ENCODE measurements at places on chromosomes 5 and 9.

DNA sequence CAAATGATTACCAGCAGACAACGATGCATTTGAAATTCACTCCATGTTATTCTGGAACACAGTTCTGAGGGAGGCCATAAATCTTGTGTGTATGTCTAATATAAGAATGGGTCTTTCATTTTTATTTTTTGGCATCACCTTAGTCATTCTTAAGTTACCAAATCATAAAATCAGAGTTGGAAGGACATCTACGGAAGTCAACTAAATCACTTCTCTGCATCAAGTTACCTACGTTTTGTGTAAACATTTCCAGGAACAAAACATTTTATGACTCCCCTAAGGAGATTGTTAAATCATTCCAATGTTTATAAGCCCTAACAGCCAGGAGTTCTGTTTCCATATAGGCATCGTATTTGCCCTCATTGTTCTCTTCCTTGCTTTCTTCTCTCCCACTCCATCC lies 378.2 kb downstream of the FAM170A start:
- no peak for DNase-seq

DNA sequence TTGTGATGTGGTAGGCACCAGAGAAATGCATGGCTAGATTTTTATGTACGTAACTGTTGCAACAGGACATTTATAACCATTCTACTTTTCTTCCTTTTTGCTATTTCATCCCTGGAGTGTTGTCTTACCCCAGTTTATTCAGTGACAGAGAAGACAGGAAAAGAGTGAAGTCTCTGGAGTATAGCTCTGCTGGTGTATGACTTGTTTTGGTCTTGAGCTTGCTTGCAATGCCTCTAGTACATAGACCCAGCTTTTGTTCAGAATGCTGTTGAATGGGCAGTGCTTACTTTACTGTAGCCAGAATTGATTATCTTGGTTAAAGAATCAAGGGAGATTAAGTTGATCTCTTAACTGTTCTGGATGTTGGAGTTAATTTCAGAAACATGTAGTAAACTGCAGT lies 94.3 kb downstream of the PBX3 start:
- DNase-seq, result no peak

GRCh38 chr5:57175551-57176309 lies 1.9 kb downstream of the GPBP1 start:
- DNase-seq, result peak; percentile 64

GRCh38 chr5:157902449-157903116 lies 43.6 kb upstream of the CLINT1 start:
- no peak for DNase-seq

GRCh38 chr5:154626876-154627557 lies 128.2 kb upstream of the LARP1 start:
- no peak for DNase-seq

DNA sequence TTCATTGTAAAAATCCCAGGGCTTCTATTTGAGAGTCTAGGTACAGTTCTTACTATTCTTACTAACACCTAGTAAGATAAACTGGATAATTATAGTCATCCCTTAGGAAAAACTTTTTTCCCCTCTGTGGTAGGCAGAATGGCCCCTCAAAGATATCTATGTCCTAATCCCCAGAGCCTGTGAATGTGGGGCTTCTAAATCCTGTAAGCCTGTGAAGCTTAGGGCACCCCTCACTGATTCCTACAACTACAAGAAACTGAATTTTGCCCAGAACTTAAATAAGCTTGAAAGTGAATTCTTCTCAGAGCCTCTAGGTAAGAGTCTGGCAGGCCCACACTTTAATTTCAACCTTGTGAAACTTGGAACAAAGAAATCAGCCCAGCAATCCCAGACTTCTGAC lies 130.1 kb upstream of the ACOT12 start:
- DNase-seq, result no peak

- DNase-seq, result no peak
Observed at GRCh38 chr9:19113964-19114679, 11.4 kb upstream of the HAUS6 start.

DNA sequence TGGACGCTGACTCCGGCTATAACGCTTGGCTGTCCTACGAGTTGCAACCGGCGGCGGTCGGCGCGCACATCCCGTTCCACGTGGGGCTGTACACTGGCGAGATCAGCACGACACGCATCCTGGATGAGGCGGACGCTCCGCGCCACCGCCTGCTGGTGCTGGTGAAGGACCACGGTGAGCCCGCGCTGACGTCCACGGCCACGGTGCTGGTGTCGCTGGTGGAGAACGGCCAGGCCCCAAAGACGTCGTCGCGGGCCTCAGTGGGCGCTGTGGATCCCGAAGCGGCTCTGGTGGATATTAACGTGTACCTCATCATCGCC lies 2.1 kb downstream of the PCDHA12 start:
- no peak for DNase-seq

DNA sequence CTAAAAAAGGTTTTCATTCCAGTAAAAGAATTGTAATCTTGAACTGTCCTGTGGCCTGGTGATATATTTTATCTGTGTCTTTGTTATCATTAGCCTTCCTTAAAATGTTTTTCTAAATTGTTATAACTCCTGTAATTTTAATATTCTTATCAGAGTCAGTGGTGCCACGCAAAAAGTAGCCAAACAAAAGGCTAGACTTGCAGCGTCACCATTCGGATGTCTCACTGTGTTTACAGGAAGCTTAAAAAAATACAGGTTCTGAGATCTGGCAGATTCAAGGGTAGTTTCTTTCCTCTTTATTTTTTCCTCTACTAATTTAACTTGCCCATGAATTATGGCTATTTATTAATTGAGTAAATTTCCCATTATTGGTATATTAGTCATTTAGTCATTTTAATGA lies 362.3 kb downstream of the MAT2B start:
- no peak for DNase-seq

GRCh38 chr9:116288658-116289057 lies 135.1 kb downstream of the PAPPA start:
- no peak for DNase-seq

- DNase-seq, result no peak
Observed at GRCh38 chr5:138611678-138612218, 36.5 kb upstream of the HSPA9 start.

Measured in activated naive CD4-positive, alpha-beta T cell treated with anti-CD3 and anti-CD28 coated beads, Interleukin-2, amount 50 U/mL, for 16 hours (primary cell).